ENCODE measurements at places on chromosomes 3 and 15.
A peak's percentile ranks its signal among the peaks of the same experiment; 100 is the strongest.

GRCh38 chr3:115713284-115713683 is 90.0 kb downstream of the GAP43 start:
- peak; percentile 91 for DNase-seq

- DNase-seq, result no peak
Measured at GRCh38 chr15:69508659-69509058, 56.0 kb downstream of the RPLP1 start.

DNA sequence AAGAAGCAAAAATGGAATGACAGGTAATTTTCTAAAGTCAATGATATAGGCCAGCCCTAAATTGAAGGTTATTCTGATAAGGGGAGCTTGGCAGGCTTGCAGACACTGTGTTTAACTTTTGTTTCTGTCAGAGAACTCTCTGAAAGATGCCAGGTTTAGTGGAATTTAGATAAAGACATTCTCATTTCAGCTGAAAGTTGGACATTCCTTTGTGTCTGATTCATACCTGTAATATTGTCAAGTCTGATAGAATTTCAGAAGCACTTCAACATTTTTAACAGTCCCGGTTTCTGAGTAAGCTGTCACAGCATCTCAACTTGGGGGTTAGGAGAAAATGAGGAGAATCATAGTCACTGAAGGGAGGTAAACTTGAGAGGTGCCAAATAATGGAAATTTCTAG is 84.0 kb downstream of the DIPK2A start:
- DNase-seq, result no peak

GRCh38 chr3:163056874-163057497 is 1560.4 kb downstream of the OTOL1 start:
- DNase-seq, result peak; percentile 50

DNA sequence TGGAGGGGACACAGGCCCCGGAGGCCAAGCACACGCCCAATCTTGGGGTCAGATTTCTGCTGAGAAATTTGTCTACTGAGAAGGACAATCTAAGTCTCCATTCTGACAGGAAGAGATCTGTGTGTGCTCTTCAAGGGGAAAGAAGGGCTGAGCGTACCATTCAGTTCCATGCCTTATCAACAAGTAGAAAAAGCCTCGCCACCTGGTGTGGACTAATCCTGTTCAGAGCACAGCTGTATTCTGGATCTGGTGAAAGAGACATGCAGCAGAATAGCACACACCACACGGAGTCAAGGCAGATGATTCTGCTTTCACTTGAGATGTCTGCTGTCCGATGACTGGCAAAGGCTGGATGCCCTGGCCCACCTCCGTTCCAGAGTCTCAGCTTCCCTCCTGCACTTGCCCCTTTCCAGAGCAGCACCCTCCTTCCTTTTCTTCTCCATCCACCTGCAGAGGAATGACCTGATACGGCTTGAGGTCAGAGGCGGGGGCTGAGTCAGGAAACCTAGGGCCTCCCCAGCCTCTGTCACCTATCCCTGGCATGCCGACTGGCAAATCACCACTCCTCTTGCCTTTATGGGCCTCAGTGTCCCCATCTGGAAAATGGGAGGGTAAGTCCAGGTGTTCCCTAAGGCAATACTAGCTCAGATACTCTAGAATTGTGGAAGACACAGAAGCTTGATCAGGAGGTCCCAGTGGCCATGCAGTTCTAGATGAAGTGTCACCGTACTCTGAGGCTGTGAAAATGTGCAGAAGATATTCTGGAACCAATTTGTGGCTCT is 36.9 kb upstream of the CTSH start:
- DNase-seq, result no peak

DNA sequence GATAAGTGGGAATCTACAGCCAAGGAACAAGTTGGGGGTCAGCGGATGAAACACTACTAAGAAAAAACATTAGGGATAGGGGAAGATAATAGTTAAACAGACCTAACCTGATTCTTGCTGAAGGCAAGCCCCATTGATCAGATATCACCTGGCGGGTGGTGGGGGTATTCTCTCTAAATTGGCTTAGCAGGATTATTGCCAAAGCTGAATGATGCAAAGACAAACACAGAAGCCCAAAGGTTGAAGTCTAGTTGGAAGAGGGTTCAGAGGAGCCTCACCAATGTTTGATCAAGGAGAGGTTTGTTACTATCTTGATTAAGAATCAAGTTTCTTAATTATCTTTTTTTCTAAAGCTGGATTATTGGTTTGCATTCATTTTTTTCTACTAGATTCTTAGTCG is 371.9 kb upstream of the CNTN4 start:
- DNase-seq, result no peak

- no peak for DNase-seq
Measured at GRCh38 chr3:31551646-31552045, 18.9 kb downstream of the STT3B start.

DNA sequence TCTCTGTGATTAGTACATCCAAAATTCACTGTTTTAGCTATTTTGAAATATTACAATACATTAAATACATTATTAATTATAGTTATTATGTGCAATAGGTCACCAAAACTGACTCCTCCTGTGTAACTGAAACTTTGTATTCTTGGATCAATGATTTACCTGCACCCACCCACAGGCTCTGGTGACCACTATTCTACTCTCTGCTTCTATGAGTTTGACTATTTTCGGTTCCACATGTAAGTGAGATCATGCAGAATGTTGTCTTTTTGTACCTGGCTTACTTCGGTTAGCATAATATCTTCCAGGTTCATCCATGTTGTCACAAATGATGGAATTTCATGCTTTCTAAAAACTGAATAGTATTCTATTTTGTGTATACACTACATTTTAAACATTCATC is 43.8 kb downstream of the SLC2A2 start:
- no peak for DNase-seq

DNA sequence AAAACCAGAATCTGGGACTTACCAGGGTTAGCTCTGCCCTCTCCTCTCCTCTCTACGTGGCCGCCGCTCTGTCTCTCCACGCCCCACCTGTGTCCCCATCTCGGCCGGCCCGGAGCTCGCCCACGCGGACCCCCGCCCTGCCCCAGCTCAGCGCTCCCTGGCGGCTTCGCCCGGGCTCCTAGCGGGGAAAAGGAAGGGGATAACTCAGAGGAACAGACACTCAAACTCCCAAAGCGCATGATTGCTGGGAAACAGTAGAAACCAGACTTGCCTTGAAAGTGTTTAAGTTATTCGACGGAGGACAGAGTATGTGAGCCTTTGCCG is 5.4 kb downstream of the ISL2 start:
- no peak for DNase-seq

- DNase-seq, result no peak
Measured at GRCh38 chr3:151477591-151478334, 16.9 kb upstream of the IGSF10 start.

Data from NCI-H2081 treated with DMSO at 0.1 percent for 48 hours (cell line).